ENCODE measurements at places on chromosomes 16 and 17. TPM values are rescaled to one million over a fixed set of nuclear protein-coding genes. Genes with fewer than 3 reads are reported as not detected.

- DNase-seq: no peak
These were observed 20.2 kb downstream of the CHCT1 start for GRCh38 chr17:60442271-60443173.

- no peak for DNase-seq
These were observed 19.9 kb downstream of the RPTOR start for GRCh38 chr17:80564545-80564944.

Gene CHST6
- not detected for total RNA-seq

Gene FCSK
- 18.2 TPM for total RNA-seq

DNA sequence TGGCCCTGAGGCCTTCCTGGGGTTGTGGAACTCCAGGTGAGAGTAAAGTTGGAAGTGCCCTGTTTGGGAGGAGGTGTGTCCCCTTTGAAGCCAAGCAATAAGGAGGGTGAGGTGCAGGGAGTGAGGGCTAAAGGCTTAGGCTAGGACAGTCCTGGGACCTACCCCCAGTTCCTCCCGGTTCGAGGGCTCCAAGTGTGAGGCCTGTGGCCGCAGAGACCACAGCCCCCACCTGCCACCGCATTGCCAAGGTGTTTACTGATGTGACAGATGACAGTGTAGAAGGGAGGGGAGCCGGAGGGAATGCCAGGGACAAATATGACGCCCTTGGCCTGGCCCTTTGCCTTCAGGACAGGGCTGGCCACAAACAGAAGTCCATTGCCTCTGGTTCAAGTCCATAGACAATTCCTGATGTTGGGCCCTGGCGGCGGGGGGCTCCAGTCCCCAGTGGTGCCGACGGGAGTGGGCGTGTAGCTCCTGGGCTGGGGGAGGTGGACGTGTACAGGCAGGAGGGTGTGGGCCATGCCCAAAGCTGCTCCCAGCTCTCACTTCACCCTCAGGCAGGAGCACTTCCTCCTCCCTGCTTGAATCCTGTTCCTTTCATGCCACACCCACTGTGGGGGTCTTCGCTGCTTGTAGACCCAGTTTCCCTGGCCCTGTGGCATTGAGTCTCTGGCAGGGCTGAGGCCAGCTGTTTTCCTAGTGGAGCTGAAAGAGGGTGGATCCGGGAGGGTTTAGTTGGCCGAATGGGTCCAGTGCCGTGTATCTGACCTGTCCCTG is 3.2 kb downstream of the ADORA2B start:
- DNase-seq: no peak

GRCh38 chr17:55368706-55369105 is 52.9 kb downstream of the MMD start:
- DNase-seq: no peak

DNA sequence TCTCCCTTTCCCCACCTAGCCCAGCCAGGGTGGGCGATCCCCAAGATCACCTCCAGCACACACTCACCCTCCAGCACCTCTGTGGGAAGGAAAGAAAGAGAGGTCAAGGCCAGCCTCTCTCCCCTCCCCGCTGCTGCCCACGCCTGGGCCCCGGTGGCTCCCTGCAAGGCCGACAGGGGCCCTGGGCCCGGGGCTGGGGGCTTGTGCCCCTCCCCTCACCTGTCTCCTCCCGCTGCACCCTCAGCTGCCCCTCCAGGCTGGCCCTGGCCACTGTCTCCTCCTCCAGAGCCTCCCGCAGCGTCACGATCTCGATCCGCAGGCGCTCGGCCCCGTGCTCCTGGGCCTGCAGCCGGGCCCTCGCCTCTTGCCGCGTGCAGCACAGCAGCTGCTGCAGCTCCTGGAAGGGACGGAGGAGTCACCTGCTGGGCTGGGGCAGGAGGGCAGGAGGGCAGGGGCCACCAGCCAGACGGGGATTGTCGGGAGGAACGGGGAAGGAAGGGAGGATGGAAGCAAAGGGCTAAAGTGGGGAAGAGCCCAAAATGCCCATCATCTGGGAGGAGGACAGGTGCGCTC is 19.2 kb downstream of the RABEP2 start:
- DNase-seq: no peak

GRCh38 chr16:26981266-26981938 is 85.3 kb upstream of the C16orf82 start:
- no peak for DNase-seq

DNA sequence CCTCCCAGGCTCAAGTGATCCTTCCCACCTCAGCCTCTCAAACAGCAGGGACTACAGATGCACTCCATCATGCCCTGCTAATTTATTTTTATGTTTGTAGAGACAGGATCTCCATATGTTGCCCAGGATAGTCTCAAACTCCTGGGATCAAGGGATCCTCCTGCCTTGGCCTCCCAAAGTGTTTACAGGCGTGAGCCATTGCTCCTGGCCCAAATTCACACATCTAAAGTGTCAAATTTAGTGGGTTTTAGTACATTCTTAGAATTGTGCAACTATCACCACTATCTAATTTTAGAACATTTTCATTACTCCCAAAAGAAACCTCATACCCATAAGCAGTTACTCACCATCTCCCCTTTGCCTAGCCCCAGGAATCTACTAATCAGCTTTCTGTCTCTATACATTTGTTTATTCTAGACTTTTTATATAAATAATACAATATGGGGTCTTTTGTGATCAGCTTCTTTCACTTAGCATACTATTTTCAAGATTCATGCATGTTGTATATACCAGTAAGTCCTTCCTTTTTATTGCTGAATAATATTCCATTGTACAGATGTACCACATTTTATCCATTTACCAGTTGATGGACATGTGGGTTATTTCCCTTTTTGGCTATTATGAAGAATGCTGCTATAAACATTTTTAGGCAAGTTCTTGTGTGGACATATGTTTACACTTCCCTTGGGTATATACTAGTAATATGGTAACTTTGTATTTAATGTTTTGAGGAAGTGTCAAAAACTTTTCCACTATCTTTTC is 25.1 kb upstream of the ITGA2B start:
- DNase-seq: no peak

DNA sequence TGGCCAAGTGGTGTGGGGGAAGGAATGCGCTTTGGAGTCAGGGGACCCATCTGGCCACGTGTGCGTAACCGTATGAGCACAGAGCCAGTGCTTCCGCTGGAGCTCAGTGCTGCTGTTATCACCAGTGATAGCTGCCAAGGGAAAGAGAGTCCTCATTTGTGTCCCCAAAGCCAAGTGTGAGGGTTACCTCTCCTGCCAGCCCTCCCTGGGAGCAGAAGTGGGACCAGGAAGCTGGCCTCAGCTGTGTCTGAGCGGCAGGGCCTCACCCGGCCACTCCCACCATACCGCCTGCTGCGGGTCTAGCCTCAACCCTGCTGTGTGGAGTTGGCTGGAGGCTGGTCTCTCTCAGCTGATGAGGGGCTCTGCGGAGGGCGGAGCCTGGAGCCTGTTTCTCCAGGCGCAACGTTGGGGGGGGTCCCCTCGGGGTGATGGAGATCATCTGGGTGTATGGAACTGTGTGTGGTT is 44.5 kb downstream of the MEAK7 start:
- no peak for DNase-seq

- DNase-seq: no peak
These were observed 382.3 kb downstream of the SLC39A11 start for GRCh38 chr17:72710202-72710601.

GRCh38 chr17:43200127-43200526 is 11.5 kb upstream of the TMEM106A start:
- no peak for DNase-seq

GRCh38 chr17:42061646-42062487 is 11.5 kb upstream of the C17orf113 start:
- DNase-seq: no peak

Gene LITAFD
- not detected for total RNA-seq

GRCh38 chr16:71689901-71690300 is 34.6 kb downstream of the PHLPP2 start:
- DNase-seq: no peak

Gene CPNE7
- total RNA-seq: 0.72 TPM

- no peak for DNase-seq
These were observed 1.1 kb upstream of the KIFC3 start for GRCh38 chr16:57803134-57803990.

DNA sequence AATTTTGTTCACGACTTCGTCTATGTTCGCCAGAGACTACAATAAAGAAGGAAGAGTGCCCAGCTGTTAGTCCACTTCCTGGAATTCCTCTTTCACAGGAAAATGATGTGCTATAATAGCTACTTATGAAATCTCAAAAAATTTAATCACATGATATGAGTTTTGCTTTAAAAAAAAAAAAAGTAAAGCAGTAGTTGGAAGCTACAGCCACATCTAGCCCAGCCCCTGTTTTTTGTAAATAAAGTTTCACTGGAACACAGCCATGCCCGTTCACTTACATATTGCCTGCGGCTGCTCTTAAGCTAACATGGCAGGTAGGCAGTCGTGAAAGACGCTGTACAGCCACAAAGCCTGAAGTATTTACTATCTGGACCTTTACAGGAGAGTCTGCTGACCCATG is 15.3 kb downstream of the VPS53 start:
- DNase-seq: no peak

GRCh38 chr17:40473573-40474365 is 27.7 kb downstream of the TNS4 start:
- DNase-seq: no peak

Gene C17orf107
- 29.4 TPM for total RNA-seq

Gene INPP5K
- total RNA-seq: 204 TPM

DNA sequence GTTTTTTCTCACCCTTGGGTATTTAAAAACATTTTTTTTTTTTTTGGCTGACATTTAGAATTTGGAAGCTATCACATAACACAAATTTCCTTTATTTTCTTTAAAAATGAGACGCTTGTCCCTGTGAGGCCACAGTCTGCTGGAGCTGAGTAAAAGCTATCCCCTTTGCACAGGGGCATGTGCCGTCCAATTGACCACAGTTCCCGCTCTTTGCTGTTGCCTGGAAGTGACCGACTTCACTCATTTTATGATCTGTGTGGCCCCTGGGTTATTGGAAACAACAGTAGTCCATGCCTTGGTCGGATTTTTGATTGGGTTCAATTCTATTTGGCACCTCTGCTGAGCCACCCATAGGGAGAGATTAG is 405.0 kb downstream of the CPPED1 start:
- DNase-seq: no peak
